ACHN (cell line): ENCODE measurements at places on chromosomes 7 and 10.

DNA sequence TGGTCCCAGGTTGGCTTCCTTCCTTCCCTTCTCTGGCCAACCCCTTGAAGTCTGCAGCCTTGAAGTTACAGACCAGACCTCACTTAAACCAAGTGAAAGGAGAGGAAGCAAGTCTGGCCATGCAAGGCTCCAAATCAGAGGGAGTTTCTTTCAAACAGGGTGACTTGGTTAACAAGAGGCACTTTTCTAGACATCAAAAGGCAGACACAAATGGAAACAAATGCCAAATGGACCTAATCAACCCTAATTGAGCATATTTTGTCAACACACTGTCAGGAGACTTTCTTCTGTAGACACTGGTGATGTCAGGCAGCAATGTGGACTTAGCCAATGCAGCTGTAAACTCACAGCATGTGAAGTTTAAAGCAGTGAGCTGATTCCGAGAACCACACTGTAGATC is 282.7 kb upstream of the FZD8 start:
- no peak for DNase-seq

GRCh38 chr7:27883696-27884095 is 143.7 kb downstream of the TAX1BP1 start:
- no peak for DNase-seq

- DNase-seq: no peak
These were observed 142.2 kb downstream of the PLPP4 start for GRCh38 chr10:120599200-120599724.

DNA sequence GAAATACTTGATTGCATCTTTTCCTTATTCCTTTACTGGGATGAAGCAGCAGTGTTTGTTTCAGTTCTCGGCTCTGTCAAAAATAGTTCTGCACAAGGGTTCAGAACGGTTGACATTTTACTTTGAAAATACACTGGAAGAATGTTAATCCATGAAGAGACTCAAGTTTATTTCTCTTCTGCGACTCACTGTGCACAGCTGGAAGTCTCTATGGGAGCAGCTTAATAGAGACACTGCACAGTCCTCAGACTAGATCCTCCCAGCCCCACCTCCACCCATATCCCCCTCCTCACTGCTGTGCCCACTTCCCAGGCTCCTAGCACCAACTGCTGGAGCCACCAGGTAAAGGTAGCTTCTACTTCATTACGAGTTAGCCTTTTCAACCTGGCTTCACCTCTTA is 517.8 kb downstream of the GRID1 start:
- DNase-seq: no peak

- DNase-seq: no peak
These were observed 409.0 kb upstream of the MGMT start for GRCh38 chr10:129057856-129058663.

DNA sequence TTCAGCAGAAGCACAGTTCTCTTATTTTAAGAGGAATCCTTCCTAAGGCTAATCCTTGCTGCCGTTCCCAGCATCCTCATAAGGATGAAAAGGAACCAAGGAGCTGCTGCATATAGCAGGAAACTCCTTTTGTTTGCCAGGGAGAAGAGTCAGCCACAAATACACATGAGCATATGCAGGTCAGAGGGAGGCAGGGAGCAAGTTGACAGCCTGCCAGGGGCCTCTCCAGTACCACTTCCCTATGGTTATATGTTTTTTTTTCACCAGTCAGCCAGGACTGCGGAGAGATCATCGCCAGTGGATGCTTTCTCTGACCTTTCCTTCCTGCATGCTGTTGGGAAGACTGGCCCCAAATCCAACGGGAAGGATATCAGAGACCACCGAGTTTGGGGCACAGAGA is 39.8 kb downstream of the SLC35B4 start:
- no peak for DNase-seq

GRCh38 chr10:87177-88080 is 38.3 kb upstream of the TUBB8 start:
- no peak for DNase-seq

DNA sequence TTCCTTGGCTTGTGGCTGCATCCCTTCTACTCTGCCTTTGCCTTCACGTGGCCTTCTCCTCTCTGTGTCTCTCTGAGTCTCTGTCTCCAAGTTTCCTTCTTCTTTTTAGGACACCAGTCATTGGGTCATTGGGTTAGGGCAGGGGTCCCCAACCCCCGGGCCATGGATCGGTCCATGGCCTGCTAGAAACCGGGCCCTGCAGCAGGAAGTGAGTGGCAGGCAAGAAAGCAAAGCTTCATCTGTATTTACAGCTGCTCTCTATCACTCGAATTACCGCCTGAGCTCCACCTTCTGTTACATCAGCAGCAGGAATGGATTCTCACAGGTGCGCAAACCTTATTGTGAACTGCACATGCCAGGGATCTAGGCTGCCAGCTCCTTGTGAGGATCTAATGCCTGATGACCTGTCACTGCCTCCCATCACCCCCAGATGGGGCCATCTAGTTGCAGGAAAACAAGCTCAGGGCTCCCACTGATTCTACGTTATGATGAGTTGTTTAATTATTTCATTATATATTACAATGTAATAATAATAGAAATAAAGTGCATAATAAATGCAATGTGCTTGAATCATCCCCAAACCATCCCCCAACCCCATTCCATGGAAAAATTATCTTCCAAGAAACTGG is 47.9 kb upstream of the DOCK1 start:
- no peak for DNase-seq

DNA sequence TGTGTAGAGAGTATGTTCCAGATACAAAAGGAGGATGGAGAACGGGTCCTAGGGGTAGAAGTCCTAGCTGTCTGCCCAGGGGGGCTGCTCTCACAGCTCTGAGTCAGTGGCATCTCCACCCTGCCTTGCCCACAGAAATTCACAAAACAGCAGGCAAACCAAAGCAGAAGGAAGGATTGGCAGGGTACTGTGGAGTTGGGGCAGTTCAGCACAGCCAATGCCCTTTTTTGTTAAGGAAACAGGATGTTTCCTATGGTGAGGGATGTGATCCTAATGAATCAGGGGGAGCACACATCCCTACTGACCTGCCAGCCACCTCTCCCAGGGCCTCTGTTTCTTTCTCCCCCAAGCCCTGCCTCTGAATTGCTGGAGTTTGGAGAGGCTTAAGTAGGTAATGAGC is 457.6 kb downstream of the PLXNA4 start:
- DNase-seq: no peak

DNA sequence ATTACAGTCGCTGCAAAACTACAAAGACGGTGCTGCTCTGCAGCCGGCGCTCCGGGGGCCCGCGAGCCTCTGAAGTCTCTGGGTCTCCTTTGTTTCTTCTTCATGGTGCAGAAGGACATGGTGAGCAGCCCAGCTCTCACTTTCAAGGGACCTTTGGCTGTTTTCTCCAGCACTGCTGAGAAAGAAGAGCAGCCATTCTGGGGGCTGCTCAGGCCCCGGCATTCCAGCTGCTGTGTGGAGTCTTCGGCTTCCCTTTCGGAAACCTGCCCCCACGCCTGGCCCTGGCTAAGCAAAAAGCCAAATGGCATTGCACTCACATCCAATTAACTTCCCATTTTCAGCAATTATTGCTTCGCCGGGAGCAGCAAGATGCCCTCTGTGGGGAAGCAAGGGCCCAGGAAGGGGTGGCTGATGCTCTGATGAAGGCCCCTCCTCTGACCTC is 555.7 kb downstream of the PTPRN2 start:
- no peak for DNase-seq

GRCh38 chr10:63221950-63222349 is 88.8 kb downstream of the NRBF2 start:
- DNase-seq: no peak

- peak; percentile 75 for DNase-seq
These were observed 116.2 kb downstream of the LRMDA start for GRCh38 chr10:75547391-75548298.

DNA sequence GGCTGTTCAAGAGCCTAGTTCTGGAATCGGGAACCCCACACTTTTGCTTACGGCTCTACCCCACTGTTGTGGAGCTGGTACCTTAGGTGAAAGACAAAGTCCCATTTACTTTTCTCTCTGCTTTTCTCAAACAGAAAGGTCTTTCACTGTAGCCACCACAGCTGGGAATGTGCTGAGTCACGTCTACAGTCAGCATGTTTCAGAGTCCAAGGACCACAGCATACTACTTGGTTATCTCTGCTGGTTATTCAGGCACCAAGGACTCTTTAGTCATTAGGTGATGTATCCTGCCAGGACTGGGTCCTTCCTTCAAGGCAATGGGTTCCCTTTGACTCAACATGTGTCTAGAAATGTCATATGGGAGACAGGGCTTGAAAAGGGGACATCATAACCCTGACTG is 266.8 kb upstream of the STEAP1 start:
- peak; percentile 6 for DNase-seq

DNA sequence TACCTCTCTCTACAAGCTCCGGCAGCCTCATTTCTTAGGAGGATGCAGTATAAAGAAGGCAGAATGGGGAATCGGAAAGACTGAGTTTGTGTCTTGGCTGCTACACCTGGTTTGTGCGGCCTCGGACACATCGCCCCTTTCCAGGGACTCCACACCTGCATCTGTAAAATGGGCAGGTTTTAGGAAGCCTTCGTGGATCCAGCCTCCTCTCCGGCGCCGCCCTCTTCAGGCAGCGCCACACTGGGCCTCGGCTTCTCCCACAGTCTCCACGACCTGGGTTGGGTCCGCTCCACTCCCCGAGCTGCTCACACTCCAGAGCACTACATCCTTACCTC is 341 bp downstream of the GOT1 start:
- peak; percentile 34 for DNase-seq

DNA sequence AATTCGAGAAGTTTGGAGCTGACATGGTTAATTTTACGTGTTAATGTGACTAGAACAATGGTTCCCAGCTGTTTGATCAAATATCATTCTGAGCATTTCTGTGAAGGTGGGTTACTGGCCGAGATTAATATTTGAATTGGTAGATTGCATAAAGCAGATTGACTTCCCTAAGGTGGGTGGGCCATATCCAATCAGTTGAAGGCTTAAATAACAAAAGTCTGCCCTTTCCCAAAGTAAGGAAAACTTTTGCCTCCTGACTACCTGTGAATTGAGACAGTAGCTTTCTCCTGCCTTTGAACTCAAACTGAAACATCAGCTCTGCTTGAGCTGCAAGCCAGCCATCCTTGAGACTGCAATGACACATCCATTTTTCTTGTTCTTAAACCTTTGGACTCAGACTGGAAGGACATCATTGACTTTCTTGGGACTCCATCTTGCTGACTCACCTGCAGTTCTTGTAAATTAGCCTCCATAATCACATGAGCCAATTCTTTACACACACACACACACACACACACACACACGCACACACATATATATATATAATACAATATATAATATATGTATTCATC is 63.1 kb upstream of the LRRTM3 start:
- no peak for DNase-seq

DNA sequence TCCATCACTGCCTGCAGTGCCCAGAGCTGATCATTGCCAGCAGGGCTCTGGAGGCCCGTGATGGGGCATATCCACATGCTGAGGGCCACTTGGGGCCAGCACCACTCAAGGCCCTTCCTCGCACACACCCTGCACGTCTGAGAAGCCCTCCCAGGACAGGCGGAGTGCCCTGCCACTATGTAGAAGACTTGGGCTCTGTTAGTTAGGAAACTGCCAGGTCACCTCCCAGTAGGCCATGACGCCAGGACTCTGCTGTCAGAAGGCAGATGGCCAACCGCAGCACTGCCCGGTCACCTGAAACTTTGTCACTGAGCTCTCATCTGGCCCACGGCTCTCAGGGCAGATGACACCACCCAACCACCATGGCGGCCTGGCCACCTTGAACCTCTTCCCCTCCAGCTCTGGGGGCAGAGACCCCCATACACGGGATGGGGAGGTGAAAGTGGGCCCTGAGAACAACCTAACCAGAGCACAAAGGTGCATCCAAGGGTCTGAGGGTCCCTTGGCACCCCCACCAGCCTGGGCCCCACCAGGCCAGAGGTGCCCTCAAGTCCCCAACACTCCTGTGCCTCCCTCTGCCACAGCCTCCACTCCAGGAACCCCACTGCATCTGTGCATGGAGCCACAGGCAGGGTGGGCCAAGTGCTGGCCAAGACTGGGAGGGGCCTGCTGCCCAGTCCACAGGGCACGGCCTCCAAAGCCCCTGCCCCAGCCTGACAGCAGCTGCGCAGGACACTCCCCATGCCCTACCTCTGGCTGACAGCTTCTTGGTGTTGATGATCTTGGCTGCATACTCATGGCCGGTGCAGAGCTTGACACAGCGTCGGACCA is 41.8 kb downstream of the CAMK2B start:
- DNase-seq: no peak

- DNase-seq: no peak
These were observed 60.4 kb upstream of the FAM20C start for GRCh38 chr7:131781-132482.

- no peak for DNase-seq
These were observed 235.8 kb downstream of the CHCHD3 start for GRCh38 chr7:132846086-132846485.

GRCh38 chr10:91536111-91536510 is 96.8 kb downstream of the PPP1R3C start:
- no peak for DNase-seq

DNA sequence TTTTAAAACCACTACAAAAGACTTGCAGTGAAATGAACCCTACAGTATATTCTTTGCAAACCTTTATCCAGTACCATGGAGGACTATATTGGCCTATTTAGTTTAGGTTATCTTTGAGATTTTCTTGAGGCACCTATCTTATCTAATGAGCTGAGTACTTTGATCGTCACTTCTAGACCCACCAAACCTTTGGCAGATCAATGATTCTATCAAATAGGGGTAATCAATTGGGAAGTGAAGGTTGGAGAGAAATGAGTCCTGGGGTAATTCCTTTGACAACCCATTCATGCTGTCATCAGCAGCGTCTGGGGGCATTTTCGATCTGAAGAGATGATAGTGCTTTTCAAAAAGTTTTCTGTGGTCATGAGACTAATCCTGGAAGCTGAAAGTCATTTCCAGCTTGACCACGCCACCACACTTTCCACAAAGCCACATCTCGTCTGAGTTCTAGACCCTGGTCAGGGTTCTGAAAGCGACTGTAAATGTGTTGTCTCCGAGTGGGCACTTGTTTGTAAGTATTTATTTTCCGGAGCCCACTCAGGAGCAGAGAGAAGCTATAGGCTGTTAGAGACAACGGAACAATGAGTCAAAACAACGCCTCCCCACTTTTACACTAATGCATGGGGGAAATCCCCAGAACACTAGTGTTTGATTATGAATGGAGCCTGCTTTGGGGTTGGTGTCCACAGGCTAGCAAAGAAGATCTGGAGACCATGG is 4.8 kb downstream of the EGR2 start:
- no peak for DNase-seq

DNA sequence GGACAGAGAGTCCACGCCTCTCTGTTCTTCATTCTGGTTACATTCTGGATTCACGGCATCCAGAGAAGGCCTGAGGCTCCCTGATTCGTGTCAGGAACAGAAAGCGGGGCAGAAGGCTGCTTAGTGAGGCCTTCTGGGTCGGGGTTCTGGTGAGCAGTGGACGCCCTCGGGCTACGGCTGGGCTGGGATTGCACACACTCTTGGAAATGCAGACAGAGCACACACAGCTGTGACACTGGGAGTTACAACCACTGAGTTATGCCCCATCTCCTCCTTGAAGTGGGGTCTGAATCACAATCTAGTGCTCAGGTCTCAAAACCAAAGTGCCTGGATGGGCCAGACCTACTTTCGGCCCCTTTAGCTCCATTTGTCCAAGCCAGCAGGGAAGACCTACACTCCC is 156.9 kb upstream of the GDF10 start:
- no peak for DNase-seq
